ENCODE measurements at places on chromosomes 2 and 18.
A peak's percentile ranks its signal among the peaks of the same experiment; 100 is the strongest.

- no peak for DNase-seq
Measured at GRCh38 chr2:42457011-42457410, 36.8 kb downstream of the KCNG3 start.

DNA sequence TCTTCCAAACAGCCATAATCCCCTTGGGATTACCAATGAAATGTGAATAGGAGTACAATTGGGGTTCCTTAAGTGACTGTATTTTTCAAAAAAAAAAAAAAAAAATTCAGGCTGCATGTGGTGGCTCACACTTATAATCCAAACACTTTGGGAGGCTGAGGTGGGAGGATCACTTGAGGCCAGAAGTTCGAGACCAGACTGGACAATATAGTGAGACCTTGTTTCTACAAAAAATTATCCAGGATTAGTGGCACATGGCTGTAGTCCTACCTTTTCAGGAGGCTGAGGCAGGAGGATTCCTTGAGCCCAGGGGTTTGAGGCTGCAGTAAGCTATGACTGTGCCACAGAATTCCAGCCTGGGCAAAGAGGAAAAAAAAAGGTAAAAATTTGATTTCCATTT is 189.6 kb upstream of the GATA6 start:
- DNase-seq, result no peak

DNA sequence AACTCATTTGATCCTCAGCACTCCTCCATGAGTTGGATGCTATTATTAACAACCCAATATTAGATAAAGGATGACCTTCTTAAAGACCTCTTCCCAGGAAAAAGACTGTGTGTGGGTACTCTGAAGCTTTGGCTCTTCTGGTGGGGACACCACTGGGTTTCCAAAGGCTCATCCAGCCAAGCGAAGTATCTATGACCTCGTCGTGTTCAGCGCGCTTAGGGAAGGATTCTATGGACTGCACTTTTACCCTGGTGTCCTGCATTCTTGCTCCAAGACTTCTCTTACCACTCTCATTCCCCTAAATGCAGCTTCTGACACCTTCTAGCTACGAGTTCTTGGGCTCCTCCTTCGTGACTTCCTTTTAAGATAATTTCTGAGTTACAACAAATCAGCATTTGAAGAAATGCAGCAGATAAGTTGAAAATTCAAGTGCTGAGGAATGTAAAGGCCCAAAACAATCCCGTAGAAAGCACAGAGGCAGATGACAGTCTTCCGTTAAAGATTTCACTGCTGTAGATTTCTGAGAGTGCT is 673 bp upstream of the HNMT start:
- DNase-seq, result no peak

GRCh38 chr2:32427672-32428610 is 71.1 kb downstream of the BIRC6 start:
- no peak for DNase-seq

GRCh38 chr2:84969511-84970209 is 1.3 kb upstream of the KCMF1 start:
- no peak for DNase-seq

GRCh38 chr2:224405841-224406370 is 4.0 kb upstream of the FAM124B start:
- no peak for DNase-seq

DNA sequence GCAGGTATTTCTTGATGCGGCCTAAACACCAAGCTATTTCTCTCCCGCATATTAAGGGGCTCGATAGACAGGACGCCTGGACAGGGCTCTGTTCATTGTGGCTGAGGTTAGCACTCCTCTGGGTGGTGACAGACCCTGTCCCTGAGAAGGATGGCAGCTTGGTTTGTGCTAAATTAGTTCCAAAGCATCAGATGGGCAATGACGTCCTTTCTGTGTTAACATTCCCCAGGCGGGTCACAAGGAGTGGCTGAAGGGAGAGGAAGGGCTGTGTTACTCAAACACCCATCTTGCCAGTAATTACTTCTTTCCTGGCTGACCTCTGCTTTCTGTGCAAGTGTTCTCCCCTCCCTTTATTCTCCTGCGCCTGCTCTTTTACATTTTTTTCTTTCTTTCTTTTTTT is 75.0 kb downstream of the TMEM247 start:
- DNase-seq, result no peak

GRCh38 chr2:41847744-41848441 is 199.9 kb upstream of the PKDCC start:
- DNase-seq, result peak; percentile 40

GRCh38 chr2:170113168-170113894 is 64.6 kb upstream of the MYO3B start:
- no peak for DNase-seq

DNA sequence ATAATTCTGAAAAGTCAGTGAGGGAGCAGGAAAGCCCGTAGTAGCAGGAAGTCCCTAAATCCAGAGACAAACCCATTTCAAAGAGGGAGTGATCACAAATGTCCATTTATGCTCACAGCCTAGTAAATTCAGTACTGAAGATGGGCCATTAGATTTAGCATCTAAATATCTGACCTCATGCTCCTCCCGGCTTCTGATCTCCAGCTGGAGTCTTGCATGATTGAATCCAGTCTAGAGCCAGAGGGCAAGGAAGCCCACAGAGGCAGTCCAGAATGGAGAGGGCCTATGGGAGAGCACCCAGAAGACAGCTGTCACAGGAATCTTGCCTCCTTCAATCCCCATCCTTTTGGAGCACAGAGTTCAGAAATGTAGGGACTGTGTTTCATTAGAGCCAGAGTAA is 16.0 kb upstream of the ST8SIA3 start:
- DNase-seq, result no peak

- DNase-seq, result no peak
Measured at GRCh38 chr18:40555914-40556313, 1399.1 kb upstream of the PIK3C3 start.

- peak; percentile 88 for DNase-seq
Measured at GRCh38 chr18:34976899-34977837, 64.0 kb upstream of the MAPRE2 start.

DNA sequence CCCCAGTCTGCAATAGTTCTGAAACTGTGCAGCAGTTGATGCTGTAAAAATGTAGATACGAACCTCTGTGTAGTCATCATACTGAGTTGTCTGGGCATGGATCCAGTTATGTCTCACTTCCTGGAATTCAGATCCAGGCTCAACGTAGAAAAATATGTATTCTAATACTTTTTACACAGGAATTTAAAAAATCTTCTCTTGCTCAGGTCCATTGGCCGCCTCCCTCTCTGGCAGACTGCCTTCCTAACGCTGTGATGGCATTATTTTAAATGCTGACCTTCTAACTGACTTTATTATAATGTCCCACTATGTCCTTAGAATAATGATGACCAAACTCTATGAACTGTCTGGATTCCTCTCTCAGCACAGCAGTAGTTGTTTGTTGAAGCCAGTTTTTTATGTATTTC is 119.6 kb downstream of the FEZ2 start:
- peak; percentile 60 for DNase-seq

- DNase-seq, result peak; percentile 26
Measured at GRCh38 chr2:6352906-6353515, 512.7 kb downstream of the CMPK2 start.

Measured in mucosa of gallbladder (tissue), 1 donor.